Renal pelvis (tissue), 12 donors: ENCODE measurements at places on chromosomes 12 and 14.
A peak's percentile ranks its signal among the peaks of the same experiment; 100 is the strongest.

GRCh38 chr12:113048716-113049127 lies 7.8 kb upstream of the DTX1 start:
- DNase-seq, result peak; percentile 62

DNA sequence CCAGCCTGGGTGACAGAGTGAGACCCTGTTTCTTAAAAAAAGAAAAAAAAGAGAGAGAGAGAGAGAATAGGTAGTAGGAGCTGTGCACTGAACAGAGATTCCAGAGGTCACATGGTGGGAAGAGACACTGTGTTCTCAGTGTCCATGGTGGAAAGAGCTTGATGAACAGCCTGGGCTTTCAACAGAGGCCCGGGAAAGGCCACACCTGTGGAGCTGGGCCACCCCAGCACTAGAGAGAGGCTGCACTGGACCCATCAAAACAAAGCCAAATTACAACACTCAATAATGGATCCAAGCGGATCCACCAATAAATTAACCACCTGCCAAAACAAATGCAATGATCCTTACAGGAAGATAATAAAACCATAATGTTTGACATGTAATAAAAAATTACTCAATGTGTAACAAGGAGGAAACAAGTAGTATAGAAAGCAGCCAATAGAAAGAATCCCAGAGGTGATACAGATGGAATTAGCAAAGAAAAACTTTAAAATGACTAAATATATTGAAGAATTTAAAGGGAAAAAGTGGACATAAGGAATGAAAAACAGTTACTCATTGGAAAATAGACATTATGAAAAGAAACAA lies 44.8 kb upstream of the BCL2L14 start:
- no peak for DNase-seq

GRCh38 chr12:54773593-54773992 lies 80.7 kb upstream of the MUCL1 start:
- no peak for DNase-seq

- no peak for DNase-seq
Measured at GRCh38 chr12:105454688-105455087, 124.2 kb downstream of the C12orf75 start.

DNA sequence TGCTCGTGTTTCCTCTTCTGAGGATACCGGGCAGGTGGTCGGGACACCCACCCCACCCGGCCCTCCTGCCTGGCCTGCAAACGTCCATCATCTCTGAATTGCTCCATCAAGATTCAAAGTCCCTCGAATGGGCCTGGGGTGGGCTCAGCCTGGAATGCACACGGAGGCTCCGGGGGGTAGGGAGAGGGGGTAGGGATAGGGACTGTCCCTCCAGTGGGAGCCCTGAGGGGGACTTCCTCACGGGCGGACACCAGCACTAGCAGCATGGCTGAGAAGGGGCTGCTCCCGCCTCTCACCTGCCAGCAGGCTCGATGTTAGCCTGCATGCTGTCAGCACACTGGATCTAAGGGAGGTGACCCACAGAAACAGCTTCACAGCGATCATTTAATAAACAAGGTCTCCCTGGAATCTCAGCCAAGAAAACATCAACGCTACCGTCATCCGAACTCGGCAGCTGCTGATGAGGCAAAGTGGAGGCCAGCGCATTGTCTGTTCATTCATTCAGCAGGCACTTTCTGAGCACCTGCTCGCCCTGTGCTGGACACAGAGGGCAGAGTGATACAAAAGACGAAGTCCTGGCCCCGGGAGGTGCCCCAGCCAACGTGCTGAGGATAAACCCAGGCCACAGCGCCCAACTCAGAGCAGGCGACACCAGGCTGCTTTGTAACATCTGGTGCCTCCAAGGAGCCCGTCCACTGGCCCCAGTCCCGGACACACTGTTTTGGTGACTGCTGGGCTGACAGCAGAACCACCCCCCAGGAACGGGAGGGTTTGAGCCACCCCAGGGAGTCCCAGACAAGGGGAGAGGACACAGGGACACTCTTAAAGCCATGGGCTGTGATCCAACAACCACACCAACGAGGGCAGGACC lies 6.3 kb downstream of the TMEM179 start:
- DNase-seq, result no peak

GRCh38 chr14:56195704-56196103 lies 77.5 kb downstream of the PELI2 start:
- DNase-seq, result no peak

DNA sequence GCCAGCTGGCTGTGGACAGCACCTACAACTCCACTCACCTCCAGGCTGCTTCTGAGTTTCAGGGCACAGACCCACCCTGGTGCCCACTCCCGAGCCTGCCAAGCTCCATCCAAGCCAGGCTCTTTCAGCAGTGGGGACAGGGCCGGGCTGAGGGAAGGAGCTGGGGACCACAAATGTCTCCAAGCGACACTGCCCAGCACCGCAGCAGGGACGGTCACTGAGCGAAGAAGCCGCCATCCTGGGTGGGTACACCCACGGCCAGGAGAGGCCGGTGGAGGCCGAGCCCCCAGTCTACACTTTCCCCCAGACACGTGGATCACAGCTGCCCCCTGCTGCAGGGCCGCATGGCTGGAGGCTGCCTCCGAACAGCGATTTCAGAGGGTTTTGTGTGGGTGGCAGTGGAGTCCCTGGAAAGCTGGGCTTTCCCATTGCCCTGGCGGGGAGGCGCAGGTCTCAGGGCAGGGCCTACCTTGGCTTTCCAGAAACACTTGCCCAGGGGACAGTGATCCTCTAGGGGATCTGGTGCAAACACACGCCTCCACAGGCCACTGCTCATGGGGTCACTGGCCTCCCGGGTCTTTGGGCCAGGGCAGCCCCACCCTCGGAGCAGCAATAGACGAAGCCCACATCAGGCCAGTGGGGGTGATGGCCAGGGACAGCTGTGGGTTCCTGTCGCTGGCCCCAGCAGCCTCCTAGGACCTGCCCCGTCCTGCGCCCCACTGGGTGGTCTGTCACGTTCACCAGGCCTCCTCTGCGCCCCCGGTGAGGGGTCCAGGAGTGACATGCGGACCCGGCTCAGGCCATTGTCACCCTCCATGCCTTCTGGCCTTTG lies 1.2 kb upstream of the GPR132 start:
- DNase-seq, result no peak

GRCh38 chr14:90782892-90783291 lies 33.3 kb downstream of the TTC7B start:
- DNase-seq, result no peak

DNA sequence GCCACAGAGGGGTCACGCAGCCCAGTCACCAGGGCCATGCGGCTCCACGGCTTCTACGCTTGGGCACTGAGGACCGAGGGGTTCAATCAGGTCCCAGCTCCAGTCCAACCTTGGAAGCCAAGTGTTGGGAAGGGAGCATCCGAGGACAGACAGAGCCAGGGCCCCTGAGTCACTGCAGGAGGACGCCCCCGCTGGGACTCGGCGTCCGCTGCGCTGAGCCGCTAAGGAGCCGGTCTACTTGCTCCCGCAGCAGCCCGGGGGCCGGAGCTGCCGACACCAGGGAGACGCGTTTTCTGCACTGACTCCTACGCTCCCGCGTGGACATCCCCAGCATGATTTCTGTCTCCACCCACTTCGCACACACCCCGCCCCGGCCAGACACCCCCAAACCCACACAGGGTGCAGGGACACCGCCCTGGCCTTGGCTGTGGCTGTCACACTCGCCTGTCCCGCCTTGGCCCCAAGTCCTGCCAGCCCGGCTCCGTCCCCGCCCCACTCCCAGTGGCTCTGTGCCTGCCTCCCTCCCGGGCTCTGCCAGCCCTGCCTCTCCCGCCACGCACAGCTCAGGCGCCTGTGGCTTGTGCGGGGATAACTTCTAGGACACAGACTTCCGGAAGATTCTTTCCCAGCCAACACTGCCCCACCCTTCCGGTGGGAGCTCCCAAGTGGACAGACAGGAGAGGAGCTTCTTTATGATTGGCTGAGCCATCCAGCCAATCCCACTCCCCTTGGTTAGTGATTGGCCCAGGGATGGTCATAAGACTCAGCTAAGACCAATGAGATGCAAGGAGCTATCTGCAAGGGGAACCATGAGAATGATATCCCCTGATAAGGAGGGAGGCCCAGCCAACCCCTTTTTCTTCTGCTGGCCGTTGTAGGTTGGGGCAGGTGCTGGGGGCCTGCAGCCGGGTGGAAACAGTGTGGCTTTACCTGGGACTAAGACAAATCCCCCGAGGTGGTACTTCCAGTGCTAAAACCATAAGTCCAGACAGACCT lies 118.9 kb upstream of the SFSWAP start:
- DNase-seq, result no peak

DNA sequence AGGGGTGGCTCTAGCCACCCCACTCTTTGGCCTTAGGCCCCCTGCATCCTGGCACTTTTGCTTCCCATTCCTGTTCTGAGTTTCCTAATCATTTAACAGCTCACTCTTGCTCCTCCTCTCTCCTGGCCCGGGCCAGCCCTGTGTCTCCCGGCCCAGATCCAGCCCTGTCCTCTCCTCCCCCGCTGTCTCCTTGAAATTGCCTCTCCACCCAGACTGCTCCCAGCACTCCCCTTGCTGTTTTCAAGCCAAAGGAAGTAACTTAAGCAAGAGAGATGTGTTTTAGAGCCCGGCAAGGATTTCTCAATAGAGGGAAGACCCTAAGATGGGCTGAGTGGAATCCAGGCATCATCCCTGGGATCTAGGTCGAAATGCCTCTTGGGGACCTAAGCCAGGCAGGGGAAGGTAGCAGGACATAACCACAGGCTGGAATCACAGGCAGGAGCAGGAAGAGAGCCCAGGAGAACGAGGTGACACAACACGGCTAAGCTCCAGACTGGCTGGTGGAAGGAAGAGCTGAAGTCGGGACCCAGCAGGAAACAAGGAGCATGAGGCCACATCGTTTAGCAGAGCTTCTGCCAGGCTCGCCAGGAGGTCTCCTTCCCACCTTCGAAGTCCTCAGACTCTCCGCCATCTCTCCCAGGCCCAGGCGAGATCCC lies 2.0 kb upstream of the LRP1-AS start:
- DNase-seq, result no peak

DNA sequence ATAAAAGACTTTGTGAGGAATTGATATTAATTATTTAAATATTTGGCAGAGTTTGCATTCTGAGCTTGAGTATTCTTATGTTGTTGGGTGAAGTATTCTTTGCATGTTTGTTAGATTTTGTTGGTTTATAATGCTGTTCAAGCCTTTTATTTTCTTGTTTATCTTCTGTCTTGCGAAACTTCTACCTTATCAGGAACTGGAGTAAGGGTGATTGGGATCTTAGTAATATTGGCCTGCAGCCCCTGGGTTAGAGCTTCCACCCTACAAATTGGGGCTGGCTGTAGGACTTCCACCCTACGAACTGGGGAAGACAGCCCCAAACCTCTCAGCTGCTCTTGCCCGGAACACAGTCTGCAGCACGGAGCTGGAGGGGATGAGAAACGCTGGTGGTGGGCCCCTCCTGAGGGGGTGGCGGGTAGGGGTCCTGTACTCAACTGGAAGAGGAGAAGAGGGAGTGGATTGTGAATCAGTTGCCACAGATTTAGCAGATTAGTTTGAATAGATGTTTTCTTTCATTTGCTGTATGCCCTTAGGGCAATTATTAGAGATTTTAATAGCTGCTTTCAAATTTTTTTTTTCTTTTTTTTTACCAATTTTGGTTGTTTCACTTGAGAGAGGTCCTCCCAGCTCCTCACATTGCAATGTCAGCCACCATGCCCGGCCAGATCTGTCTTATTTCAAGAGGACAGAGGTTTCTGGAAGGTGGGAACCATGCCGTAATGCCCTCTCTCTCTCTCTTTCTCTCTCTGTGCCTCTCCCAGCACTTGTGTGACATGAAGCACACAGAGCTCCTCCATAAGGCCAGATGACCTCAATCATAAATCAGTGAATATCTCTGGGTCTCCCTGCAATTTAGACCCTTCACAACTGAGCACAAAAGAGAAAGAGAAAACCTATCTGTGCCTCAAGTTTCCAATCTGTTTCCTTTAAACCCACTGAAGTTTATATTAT lies 123.4 kb downstream of the DICER1 start:
- DNase-seq, result peak; percentile 47

- DNase-seq, result no peak
Measured at GRCh38 chr12:100646896-100647295, 73.4 kb downstream of the GAS2L3 start.

DNA sequence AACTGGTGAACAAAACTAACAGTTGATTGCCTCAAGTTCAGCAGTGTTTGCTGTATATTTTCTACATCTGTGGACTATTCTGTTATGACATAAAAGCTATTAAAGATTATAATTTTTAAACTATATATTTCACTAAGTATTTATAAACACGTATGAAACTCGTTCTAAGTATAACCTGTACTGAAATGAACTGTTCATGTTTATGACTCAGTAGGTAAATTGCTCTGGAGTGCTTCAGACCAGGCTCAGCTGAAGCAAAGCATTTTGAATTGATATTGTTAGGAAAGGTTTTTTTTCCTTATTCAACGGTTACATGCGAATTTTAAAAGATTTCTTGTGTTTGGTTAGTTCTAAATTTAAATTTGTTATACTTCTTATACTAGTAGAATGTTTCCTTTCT lies 151.3 kb downstream of the RAD51B start:
- DNase-seq, result no peak

DNA sequence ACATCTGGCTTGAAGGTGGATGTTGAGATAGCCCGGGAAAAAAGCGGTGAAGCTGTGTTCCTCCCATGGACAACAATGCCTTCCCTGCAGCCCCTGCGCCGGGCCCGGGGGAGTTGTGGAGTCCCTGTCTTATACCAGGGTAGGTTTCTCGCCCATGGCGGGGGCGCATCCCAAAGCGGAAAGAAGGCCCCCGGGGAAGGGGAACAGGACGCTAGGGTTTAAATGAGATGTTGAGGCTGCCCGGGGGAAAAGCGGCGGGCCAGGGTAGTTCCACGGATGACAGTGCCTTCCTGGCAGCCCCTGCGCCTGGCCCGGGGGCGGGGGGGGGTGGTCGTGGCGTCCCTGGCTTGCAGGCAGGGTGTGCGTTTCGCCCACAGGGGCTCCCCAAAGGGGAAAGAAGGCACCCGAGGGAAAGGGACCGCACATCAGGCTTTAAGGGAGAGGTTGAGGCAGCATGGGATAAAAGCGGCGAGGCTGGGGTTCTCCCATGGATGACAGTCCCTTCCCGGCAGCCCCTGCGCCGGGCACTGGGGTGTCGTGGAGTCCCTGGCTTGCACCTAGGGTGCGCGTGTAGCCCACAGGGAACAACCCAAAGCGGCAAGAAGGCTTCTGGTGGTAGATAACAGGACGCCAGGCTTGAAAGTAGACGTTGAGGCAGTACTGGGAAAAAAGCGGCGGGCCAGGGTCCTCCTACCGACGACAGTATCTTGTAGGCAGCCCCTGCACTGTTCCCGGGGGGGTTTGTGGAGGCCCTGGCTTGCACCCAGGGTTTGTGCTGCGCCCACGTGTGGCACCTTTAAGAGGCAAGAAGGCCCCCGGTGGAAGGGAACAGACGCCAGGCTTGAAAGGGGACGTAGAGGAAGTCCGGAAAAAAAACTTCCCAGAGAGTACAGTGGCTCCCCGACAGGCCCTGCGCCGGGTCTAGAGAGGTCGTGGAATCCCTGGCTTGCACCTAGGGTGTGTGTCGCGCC lies 160.8 kb upstream of the ALG10B start:
- DNase-seq, result no peak

GRCh38 chr12:119749666-119750065 lies 81.7 kb downstream of the PRKAB1 start:
- no peak for DNase-seq

GRCh38 chr12:4817880-4818279 lies 91.8 kb upstream of the KCNA1 start:
- DNase-seq, result no peak

GRCh38 chr12:43306066-43306465 lies 245.9 kb downstream of the ADAMTS20 start:
- DNase-seq, result no peak
